ENCODE measurements at places on chromosomes 12 and 14.

DNA sequence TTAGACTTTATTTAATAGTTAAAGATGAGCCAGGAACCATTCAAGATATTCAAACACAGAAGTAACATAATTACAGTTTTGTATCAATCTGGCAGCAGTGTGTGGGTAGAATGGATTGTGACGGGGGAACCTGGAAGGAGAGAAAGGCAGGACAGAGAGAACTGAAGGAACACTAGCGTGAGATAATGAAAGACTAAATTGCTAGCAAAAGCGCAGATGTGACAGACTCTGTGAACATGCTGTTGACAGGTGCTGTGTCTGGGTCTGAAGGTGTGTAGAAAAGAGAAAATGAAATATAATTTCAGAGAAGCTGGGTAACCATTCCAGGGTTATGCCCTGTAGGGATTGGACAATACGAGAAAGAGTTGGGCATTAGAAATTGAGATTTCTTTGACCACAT, 372.3 kb downstream of the SYT1 start:
- DNase-seq: no peak

- no peak for DNase-seq
Measured at GRCh38 chr12:26245175-26245942, 50.0 kb downstream of the SSPN start.

DNA sequence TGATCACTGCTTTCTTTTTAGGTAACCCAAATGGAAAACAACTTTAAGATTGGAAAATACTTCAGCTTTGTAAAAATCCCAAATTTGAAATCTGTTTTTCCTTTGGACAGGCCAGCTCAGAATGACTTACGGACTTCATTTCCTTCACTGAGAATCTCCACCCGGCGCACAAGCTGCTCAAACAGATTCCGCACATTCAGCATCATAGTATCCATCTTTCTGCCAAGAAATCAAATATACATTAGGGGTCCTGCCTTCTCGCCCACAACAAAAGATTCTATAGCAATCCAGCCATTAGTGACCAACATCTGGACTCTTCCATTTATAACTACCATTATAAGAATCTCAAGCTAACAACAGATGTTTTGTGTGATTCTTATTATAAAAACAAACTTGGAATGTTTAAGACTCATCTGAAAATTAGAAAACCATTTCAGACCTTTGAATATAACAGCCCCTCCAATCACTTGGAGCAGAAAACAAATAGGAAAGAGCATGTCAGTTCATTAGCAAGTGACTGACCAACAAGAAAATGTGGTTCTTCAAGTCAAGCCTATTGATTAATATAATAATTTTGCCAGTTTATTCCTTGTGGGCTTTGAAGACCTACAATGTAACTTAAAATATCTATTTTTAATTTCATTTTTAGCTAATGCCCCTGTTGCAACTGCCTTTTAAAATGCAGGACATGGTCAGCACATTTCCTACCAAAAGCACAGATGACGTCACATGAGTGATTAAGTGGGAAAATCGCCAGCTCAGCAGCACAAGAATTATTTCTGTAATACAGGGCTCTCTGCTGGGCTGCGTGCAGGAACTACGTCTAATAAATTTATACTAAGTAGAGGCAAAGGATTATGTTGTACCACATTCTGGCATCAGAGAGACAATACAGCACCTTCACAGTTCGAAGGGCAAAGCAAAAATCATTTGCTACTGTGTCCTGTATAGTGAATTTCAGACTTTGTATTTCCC, 8.5 kb downstream of the RACGAP1 start:
- DNase-seq: no peak

- DNase-seq: no peak
Measured at GRCh38 chr14:65226824-65227604, 124.7 kb upstream of the MAX start.

DNA sequence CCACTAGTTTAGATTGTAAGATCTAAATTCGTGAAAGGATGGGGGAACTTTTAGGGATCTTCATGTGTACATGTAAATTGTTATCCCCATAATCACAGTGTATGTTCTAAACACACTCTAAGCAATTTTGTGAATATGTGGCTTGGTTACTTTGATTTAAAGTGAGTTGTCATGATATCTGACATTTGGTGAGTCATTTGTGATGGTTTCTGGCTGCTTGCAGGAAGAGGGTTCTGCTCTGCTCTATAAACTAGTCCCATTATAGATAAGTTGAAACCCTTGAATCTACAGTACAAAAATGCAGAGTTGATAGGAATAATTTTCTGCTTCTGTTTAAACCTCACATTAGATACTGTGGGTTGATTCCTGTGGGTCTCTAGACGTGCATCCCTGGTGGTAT, 14.8 kb downstream of the GUCY2C start:
- DNase-seq: no peak

- no peak for DNase-seq
Measured at GRCh38 chr14:100715803-100716202, 10.9 kb upstream of the DLK1 start.

DNA sequence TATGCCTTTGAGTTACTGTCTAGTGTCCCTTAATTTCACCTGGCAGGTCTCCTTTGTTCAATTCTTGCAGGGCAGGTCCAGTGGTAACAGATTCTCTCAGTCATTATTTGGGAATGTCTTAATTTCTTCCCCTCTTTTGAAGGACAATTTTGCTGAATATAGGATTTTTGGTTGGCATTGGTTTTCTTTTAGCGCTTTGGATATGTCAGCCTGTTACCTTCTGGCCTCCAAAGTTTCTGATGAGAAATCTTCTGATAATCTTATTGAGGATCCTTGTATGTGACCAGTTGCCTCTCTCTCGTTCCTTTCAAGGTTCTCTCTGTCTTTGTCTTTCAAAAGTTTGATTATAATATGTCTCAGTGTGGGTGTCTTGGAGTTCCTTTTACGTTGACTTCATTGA, 38.1 kb downstream of the ZDHHC17 start:
- DNase-seq: no peak

- no peak for DNase-seq
Measured at GRCh38 chr14:58878439-58879139, 240.8 kb downstream of the DACT1 start.

- DNase-seq: no peak
Measured at GRCh38 chr12:89348894-89349699, 3.2 kb downstream of the DUSP6 start.

DNA sequence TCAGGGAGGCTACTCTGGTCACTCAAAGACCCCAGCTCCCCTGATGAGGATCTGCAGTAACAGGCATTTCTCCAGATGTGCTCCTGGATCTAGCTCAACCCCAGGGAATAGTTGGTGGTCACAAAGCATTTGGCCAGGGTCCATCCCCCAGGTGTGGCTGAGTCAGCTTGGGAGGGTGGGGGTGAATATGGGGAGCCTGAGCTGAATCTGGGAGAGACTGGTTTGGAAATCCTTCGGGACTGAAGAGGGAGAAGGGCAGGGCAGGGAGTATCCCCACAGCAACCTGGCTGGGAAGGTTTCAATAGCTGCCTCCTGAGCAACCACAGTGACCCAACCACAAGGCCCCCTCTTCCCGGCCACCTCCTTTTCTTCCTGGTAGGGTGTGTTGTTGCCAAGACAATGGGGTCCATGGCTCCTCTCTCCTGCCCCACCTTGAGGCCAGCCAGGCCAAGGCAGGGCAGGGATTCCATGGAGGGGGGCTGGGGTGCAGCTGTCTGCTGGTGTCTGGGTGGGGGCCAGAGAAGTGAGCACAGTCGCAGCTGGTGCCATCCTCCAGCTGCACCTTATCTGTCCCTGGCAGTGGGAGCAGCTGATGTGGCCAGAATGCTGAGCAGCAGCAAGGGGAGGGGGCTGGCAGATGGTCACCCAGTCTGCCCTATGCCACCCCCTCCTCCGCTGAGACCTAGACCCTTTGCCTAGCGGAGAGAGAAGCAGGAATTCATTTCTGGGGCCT, 5.5 kb downstream of the ASIC1 start:
- no peak for DNase-seq

DNA sequence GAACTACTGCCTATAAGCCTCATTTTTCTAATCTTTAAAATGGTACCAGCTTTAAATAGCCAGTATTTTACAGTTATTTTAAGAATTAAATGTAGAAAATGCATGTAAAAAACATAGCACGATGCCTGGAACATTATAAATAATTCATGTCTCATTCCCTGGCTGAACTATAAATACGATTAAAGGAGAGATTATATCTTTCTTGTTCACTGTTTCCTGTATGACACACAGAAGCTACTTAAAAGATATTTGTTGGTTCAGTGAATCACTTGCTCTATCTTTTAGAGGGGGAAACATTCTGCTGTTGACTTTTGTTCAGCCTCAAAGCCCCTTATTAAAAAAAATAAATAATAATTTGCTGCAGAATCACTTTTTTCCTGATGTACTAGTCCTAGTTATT, 406.9 kb downstream of the LRFN5 start:
- DNase-seq: no peak

DNA sequence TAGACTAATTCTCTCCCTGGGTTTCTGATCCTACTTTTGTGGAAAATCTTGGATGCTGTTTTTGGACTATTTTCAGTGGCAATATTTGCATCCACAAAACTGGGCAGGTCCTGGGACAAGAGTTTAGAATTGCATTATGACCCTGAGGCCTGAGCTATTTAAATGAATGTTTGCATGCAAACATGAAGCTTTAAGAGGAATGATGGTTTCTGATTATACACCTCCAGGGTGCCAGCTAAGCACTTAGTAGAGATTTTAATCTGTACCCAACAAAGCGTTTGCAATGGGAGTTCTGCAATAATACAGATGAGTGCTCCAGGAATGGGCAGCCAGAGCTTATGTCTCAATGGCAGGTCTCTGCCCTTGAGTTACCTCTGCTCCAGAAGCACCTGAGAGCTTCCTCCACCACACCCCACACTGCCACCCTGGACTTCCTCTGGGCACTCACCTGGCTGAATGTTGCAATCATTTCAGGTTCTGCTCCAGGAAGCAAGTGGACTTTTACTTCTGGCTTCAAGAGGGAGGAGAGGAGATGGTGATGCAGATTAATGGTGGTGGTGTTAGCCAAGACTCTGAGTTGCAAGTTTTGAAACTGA, 6.0 kb upstream of the SPTLC2 start:
- no peak for DNase-seq

GRCh38 chr12:26791301-26791791, 41.6 kb downstream of the ITPR2 start:
- DNase-seq: no peak

Measured in heart left ventricle (tissue), 16 donors.